T-helper 17 cell (primary cell): ENCODE measurements at places on chromosomes 11 and 22.
A peak's percentile ranks its signal among the peaks of the same experiment; 100 is the strongest.

DNA sequence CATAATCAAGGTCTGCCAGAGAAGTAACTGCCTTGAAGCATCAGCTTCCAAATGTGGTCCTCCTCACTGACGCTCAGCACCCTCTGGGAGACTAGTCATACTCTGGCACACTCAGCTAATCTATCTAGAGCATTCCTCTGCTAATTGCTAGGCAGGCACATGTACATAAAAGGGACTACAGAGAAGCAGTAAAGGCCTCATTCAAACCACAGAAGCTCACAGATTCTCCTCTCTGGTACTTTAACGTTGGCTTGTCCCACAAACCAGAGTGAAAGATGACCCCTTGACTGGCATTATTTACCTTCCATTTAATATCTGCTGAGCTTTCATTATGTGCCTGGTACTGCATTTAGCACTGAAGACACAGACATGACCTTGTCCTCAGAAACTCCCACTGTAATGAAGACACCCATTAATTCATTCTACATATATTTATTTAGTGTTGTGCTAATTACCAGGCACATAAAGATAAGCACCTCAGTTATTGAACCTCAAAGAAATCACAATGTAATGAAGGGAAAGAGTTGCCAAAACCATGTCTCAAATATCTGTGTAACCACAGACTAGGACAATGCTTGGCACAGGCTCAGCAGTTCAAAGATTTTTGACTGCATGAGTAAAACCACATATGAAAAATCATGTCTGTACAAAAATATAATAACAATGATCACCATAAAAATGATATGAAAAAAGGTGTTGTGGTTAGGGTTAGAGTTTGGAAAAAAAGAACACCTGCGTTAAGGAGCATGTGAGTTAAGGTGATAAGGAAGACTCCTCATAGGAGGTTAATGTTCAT is 550.4 kb downstream of the DLG2 start:
- DNase-seq: no peak
- H3K27me3 ChIP-seq: no peaks in the 10 kb centered on the region
- H3K4me3 ChIP-seq: no peak overlapping the region
- no peaks in the 10 kb centered on the region for H3K36me3 ChIP-seq

DNA sequence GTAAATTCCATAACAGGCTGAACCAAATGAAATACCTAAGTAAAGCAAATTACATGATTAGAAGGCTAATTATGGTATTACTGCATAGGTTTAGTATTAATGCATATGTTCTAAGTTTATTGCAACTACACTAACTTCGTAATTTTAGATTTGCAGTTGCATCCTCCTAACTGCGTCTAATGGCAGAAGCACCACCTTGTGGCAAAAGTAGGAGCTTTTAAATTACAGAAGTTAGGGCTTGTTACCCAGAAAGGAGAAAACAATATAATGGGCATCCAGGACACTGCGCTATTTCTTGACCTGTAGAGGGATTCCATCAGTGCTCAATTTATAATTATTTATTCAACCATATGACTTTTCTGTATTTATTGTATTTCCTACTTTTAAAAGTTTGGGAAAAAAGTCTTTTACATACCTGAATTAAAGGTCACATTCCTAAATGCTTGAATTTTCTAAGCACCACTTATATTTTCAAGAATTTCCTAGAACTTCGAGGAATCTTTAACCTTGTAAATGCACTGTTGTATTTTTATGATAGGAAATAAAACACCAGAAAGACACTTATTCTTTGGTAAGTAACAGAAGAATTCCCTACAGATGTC is 16.3 kb upstream of the GPR83 start:
- no peak overlapping the region for H3K27ac ChIP-seq
- H3K4me1 ChIP-seq: no peaks in the 10 kb centered on the region
- H3K27me3 ChIP-seq: no peaks in the 10 kb centered on the region
- DNase-seq: no peak
- peaks cover 6% of the 10 kb centered on the region for H3K36me3 ChIP-seq
- no peak overlapping the region for H3K4me3 ChIP-seq

GRCh38 chr11:19344661-19345518 is 104.1 kb upstream of the E2F8 start:
- no peak for DNase-seq
- no peak overlapping the region for H3K4me3 ChIP-seq
- H3K27ac ChIP-seq: no peak overlapping the region
- H3K4me1 ChIP-seq: peaks cover 7% of the 10 kb centered on the region

DNA sequence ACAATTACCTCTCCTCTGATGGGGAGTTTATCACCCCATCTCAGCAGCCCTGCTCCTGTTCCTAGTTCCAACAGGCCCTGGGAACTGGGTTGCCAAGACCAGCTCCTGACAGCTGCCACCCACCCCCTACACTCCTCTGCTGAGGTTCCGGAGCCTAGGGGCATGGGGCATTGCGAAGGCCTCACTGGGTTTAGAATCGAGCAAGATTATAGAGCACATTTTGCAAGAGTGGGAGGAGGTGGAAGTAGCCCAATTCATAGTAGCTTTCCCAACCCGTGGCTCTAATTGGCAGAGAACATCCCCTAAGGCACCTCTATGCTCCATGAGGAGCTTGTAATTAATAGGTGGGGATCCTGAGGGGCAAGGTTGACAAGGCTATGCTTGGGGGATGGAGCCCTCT is 23.0 kb downstream of the MYEOV start:
- no peak overlapping the region for H3K27ac ChIP-seq
- peaks cover 5% of the 10 kb centered on the region for H3K4me1 ChIP-seq
- H3K36me3 ChIP-seq: peaks cover 2% of the 10 kb centered on the region
- no peak overlapping the region for H3K4me3 ChIP-seq
- no peak for DNase-seq
- H3K27me3 ChIP-seq: no peaks in the 10 kb centered on the region

DNA sequence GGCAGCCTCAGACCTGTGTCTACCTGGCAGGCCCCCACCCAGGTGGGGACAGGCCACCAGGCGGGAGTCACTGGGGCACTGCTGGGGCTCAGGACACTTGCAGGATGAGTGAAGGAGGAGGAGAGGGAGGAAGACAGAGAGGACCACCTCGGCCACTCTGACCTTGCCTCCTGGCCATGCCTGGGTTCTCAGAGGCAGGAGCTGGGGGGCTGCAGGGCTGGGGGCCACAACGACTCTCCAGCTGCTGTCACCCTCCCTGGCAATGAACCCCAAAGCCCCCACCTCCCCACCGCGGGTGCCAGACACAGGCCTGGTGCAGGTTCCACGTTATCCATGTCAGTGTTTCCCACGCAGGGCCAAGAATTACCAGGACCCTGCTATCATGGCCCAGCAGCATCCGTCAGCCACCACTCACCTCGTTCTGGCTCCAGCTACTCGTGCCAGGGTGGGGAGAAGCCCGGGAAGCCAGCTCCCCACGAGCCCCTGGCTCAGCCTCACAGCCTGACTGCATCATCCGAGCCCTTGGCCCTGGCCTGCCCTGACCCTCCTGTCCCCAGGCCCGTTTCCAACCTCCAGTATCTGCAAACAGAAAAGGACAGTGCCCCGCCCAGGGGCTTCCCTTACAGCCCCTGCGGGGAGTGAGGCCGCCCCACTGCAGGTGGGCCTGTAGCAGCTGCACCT is 62.4 kb downstream of the BRD1 start:
- no peaks in the 10 kb centered on the region for H3K27me3 ChIP-seq
- H3K4me1 ChIP-seq: peaks cover 6% of the 10 kb centered on the region
- peak; percentile 5 for DNase-seq
- no peaks in the 10 kb centered on the region for H3K36me3 ChIP-seq

DNA sequence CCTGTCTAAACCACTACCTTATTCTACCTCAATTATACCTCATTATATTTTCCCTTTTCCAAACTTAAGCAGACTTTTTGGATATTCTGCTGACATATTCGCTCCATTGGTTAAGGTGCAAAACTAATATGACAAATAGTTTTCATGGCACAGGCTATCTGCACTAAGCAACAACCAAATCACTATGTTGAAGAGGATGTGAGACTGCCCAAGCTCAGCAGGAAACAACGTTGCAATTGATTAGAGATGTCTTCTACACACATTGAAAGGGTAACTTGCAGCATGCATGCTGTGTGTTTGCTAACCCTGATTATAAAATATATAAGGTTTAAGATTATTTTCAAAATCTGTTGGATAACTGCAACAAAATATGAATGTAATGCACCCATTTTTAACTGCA is 61.6 kb downstream of the STK33 start:
- H3K27ac ChIP-seq: no peak overlapping the region
- no peak for DNase-seq
- H3K4me1 ChIP-seq: no peaks in the 10 kb centered on the region
- no peaks in the 10 kb centered on the region for H3K36me3 ChIP-seq
- no peak overlapping the region for H3K4me3 ChIP-seq
- peaks cover 35% of the 10 kb centered on the region for H3K27me3 ChIP-seq

DNA sequence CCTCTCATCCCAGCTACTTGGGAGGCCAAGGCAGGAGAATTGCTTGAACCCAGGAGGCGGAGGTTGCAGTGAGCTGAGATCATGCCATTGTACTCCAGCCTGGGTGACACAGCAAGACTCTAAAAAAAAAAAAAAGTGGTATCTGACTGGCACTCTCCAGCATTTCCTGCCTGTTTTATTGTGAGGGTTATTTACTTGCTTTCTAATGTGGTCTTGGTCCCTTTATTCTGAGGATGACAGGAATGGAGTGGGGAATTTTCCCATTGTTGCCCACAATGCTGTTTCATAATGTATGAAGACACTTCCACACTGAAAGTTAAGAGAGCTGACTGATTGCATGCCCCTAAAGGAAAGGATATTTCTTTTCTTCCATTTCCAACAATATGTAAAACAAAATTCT is 286.5 kb upstream of the MTNR1B start:
- H3K4me1 ChIP-seq: no peaks in the 10 kb centered on the region
- no peak for DNase-seq
- H3K27me3 ChIP-seq: no peaks in the 10 kb centered on the region
- H3K4me3 ChIP-seq: no peak overlapping the region
- no peaks in the 10 kb centered on the region for H3K36me3 ChIP-seq

DNA sequence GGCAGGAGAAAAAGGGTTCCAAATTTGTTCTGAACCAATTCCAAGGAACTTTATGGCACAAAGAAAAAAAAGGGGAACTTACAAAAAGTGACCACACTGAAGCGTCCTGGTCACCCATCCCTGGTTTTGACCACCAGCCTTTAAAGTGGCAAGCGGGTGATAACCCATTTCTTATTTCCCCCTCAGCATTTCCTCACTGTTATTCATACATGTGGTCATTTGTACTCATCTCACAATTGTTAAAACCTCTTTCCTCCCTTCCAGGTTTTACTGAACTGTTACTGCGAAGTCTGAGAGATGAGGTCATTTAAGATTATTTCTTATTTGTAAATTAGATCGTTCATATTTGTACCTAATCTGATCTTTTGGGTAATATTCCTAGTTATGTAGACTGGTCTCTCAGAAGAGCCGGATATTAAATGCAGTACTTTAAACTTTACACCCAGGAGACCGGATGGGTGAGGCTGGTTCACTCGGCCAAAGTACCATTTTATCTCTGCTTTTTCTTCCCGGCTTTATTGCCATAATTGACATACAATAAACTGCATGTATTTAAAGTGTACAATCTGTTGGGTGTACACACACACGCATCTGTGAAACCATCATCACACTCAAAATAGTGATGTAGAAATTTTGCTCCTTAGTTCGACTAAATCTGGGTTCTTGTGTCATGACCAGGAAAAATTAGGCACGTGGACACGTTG is 47.0 kb downstream of the CDPF1 start:
- no peaks in the 10 kb centered on the region for H3K27me3 ChIP-seq
- DNase-seq: no peak
- no peaks in the 10 kb centered on the region for H3K4me1 ChIP-seq
- H3K36me3 ChIP-seq: peaks cover 2% of the 10 kb centered on the region
- H3K4me3 ChIP-seq: no peak overlapping the region

GRCh38 chr11:69013009-69013951 is at the start of gene MRGPRF:
MRGPRF (minus strand) TSS chr11:69013246; CDS start chr11:69009901, 3,345 bp downstream.
- no peak within 1 kb of the TSS for H3K4me3 ChIP-seq
- no peaks in the 10 kb centered on the region for H3K36me3 ChIP-seq
- H3K4me1 ChIP-seq: peaks cover 5% of the 10 kb centered on the region
- peaks cover 25% of the 10 kb centered on the region for H3K27me3 ChIP-seq
- no peak for DNase-seq

GRCh38 chr11:121372671-121373429 is 79.3 kb upstream of the SORL1 start:
- H3K27me3 ChIP-seq: no peaks in the 10 kb centered on the region
- H3K4me3 ChIP-seq: peak overlapping the region; percentile 66
- DNase-seq: no peak
- H3K4me1 ChIP-seq: peaks cover 31% of the 10 kb centered on the region
- H3K36me3 ChIP-seq: no peaks in the 10 kb centered on the region

- H3K27me3 ChIP-seq: peaks cover 10% of the 10 kb centered on the region
- H3K27ac ChIP-seq: no peak overlapping the region
- H3K4me1 ChIP-seq: no peaks in the 10 kb centered on the region
- DNase-seq: no peak
These were observed 169.1 kb downstream of the CADM1 start for GRCh38 chr11:115334932-115335788.

DNA sequence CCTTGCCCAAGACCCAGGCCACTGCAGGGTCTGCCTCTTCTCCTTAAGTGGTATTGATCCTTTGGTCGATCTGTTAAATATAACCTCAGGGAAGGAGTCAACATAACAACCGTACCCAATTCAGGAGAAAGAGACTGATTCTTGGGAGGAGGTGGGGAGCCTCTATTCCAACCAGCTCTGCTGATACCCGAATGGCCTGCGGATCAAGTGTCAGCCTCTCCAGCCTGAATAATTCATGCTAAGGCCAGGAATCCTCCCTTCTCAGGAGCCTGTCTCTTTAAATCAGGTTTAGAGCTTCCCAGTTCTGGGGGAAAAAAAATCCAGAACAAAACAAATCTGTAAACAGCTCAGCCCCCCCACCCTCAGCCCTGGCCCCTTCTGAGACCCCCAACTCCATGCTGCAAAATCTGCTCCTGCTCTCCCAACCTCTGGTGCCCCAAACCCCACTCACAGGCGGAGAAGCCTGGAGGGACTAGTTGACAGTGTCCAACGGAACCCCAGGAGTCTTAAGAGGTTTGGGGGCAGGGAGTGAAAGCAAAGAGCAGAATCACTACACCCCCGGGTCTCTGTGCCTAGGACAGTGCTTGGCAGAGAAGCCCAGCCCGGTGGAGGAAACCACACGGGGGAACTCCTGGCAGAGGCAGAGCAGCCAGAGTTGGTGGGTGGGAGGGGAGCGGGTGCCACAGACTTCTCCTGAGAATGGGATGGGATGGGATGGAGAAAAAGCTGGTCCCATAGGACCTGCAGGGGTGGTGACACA is 863 bp upstream of the TPBGL start:
- H3K4me1 ChIP-seq: peaks cover 10% of the 10 kb centered on the region
- no peak for DNase-seq
- peaks cover 26% of the 10 kb centered on the region for H3K27me3 ChIP-seq
- peak overlapping the region; percentile 86 for H3K4me3 ChIP-seq

DNA sequence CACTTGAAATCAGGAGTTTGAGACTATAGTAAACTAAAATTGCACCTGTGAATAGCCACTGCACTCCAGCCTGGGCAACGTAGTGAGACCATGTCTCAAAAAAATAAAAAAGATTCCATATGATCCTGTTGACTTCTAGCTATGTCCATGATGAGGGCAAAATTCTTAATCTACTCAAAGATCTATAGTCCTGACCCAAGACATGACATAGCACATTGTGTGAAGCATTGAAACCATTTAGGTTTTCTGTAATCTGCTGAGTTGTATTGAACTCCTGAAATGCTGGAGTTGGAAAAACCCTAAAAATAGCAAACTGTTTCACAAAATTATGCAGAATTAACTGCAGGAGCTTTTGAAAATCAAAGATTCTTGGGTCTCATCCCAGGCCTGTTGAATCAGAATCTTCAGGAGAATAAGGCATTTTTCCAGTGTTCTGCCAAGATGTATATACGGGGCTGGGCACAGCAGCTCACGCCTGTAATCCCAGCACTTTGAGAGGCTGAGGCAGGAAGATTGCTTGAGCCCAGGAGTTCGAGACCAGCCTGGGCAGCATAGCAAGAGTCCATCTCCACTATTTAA is 29.8 kb upstream of the LDHA start:
- H3K27ac ChIP-seq: peak overlapping the region; percentile 19
- no peak for DNase-seq
- peaks cover 8% of the 10 kb centered on the region for H3K36me3 ChIP-seq
- peaks cover 10% of the 10 kb centered on the region for H3K4me1 ChIP-seq
- H3K27me3 ChIP-seq: no peaks in the 10 kb centered on the region
